Foreskin keratinocyte (primary cell): ENCODE measurements at places on chromosomes 12 and 14. TPM values are rescaled to one million over a fixed set of nuclear protein-coding genes. Genes with fewer than 3 reads are reported as not detected.
A peak's percentile ranks its signal among the peaks of the same experiment; 100 is the strongest.

OR4E2 gene
- total RNA-seq, result not detected in 2 replicates

DNA sequence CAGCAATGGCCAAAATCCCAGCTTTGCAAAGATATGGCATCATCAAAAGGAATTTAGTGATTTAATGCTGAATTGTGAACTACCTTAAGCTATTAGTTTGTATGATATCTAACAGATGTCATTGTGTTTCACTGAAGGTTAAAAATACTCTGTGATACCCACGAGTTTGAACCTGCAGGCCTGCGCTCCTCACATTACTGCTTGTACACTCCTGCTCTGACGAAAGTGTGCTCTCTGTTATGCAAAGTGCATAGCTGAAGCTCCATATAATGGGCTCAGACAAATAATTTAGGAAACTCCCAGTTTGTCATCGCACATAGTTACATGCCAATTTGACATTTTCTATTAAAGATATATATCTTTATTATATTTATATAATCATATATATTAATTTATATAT, 52.2 kb downstream of the SPPL3 start:
- DNase-seq, result no peak

GRCh38 chr14:101665478-101666078, 95.9 kb upstream of the PPP2R5C start:
- DNase-seq, result peak; percentile 57

COL2A1 gene
- 0.07 and 0.10 TPM in 2 replicates for total RNA-seq

- DNase-seq, result no peak
Observed at GRCh38 chr14:88551980-88552431, 2.8 kb downstream of the PTPN21 start.

ZNF385A gene
- total RNA-seq, result 29.8 and 31.9 TPM in 2 replicates

GRCh38 chr14:89540830-89541470, 123.9 kb upstream of the FOXN3 start:
- peak; percentile 71 for DNase-seq

RAB2B gene
- total RNA-seq, result 12.6 TPM in 2 replicates

GRCh38 chr14:77055981-77056380, 27.5 kb upstream of the IRF2BPL start:
- DNase-seq, result no peak

RPS6KL1 gene
- 2.8 and 3.1 TPM in 2 replicates for total RNA-seq

KIF5A gene
- total RNA-seq, result 0.10 and 0.11 TPM in 2 replicates
